Hematopoietic multipotent progenitor cell (in vitro differentiated cells): ENCODE measurements at places on chromosomes 1 and 21. TPM values are rescaled to one million over a fixed set of nuclear protein-coding genes. Genes with fewer than 3 reads are reported as not detected.

TNFAIP8L2 gene
- 74.1 TPM for total RNA-seq

DMBX1 gene
- total RNA-seq = not detected

DUSP23 gene
- 54.1 TPM for total RNA-seq

FCRL3 gene
- 0.54 TPM for total RNA-seq

DNA sequence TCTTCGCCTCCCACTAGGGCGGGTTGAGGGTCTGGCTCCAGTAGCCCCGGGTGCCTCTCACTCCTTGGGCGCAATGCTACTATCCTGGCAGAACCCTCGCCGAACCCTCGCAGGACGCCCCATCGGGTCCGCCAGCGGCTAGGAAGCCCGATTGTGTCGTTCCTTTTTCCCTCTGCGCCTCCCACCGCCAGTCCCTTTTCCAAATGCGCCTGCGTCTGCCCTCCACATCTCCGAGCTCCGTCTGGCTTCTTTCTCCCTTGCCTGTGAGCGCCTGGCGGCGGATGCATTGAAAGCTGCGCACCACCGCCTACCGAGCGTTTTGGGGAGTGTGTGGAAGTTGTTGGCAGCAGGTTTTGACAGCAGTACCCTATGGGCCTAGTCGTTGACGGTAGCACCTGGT, 1.0 kb upstream of the DIRAS3 start:
- DNase-seq = no peak

- DNase-seq = peak; percentile 77
Observed at GRCh38 chr1:161258439-161259344, at the start of gene PCP4L1. PCP4L1 (plus strand) TSS chr1:161258745; CDS start chr1:161258975, 230 bp downstream.
